ENCODE measurements at places on chromosomes 5 and 9.

GRCh38 chr5:181223729-181224389, 778 bp downstream of the TRIM41 start:
- DNase-seq, result no peak

DNA sequence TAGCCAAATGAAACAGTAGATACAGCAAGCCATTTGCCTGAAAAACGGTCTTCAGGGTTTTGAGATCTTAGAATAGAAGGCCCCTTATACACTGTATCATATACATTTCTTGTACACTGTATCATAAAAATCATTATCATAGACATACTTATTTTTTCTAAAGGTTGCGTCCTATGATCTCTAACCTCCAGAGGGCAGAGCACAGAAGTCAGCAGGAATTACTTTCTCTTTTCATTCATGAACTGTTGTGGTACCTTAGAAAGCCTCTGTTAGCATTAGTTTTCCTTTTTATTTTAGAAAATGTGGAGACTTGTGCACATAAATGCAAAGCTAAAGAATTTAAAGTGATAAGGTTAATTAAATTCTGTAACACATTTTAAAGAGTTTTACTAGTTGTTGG, 115.4 kb downstream of the OXCT1 start:
- DNase-seq, result no peak

DNA sequence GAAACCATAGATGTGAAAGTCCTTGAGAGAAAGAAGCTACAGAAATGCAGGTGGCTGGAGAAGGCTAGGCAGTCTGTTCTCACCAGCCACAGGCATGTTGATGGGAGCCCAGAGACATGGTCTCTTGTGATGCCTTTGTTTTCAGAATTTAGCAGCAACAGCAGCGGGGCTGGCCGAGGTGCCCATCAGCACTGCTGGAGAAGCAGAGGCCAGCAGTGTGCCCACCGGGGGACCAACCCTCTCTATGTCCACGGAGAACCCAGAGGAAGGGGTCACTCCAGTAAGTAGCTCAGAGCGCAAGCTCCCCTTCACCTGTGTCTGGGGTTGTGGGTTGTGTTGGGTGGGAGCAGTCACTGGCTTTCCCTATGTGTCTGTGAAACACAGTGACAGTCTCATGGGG, 59.6 kb downstream of the COL15A1 start:
- no peak for DNase-seq

DNA sequence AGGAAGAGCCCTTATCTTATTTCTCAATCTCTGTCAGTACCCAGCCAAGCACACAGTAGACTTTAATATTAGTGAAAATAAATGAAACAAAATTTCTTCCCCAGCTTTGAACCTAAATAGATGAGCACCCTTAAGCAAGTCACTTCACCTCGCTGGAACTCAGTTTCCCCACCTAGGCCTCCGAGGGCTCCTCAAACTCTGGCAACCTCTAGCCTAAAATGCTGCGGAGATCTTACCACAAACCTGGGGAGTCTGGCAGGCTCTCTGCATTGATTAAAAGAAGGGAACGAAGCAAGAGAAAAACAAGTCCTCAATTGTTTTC, 326 bp downstream of the RIGI start:
- no peak for DNase-seq

- no peak for DNase-seq
Observed at GRCh38 chr5:59817536-59817935, 76.0 kb downstream of the PDE4D start.
